Skeletal muscle cell (primary cell): ENCODE measurements at places on chromosomes 6 and 20.

DNA sequence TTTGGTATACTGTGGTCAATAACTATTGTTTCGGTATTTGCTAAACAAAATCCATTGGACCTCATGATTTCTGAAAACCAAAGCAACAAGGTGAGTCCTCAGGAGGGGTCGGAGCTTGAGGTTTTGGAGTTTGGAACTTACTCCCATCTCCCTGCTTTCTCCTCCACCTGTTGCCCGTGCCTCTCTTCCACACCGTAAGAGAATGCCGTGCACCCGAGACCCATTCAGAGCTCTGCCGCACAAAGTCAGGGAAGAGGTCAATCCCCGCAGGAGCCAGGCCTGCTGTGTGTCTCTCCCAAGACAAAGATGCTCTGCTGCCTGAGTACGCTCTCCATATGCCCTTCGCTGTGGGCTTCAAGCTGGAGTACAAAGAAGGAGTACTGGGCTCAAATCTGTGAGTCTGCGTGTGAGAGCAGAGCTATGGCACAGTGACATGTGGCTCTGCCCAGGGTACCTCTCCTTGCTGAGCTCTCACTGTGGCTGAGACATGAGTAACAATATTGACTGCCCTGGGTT lies 23.9 kb downstream of the PXDC1 start:
- DNase-seq: no peak

DNA sequence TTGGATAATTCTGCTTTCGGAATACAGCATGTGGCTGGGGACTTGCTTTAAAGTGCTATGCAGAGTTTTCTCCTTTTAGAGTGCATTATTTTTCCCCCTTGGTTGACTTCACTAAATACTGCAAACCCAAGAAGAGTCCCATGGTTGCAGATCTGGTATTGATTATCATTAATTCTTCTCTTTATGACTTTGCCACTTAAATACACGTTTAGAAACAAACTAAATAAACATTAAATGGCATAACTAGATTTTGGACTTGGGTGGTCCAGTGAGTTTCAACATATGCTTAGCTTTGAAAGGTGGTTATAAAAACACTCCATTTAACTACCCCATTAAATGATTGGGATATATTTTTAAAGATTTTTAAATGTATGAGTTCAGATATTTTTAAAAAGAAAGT lies 279.2 kb downstream of the SOX4 start:
- DNase-seq: no peak

DNA sequence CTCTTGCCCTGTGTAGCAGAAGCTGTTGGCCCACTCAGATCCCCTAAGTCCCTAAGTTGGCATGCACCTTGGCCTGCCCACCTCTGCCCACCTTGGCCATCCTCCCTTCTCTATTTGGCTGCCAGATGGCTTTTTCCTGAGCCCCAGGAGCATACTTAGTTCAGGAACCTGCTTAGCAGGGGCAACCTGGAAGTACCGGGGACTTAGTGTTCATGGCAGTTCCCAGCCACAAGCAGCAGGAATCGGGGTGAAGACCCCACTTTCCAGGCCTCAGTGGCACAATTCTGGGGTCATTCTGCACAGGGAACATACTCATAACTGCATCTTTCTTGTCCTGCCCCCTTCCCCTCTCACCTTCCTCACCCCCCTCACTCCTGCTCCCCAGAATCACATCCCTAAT lies 158.0 kb upstream of the PMEPA1 start:
- DNase-seq: no peak

GRCh38 chr6:16108921-16109658 lies 19.8 kb upstream of the MYLIP start:
- DNase-seq: no peak

GRCh38 chr6:62367601-62368000 lies 81.6 kb upstream of the KHDRBS2 start:
- no peak for DNase-seq
